Epithelial cell of umbilical artery (primary cell): ENCODE measurements at places on chromosomes 5 and 9. TPM values are rescaled to one million over a fixed set of nuclear protein-coding genes. Genes with fewer than 3 reads are reported as not detected.

PCDHB6 gene
- total RNA-seq: not detected in 2 replicates

ADGRD2 gene
- not detected in 2 replicates for total RNA-seq

PCDHB5 gene
- total RNA-seq: under 0.01 and 0.46 TPM in 2 replicates

DIPK1B gene
- 171 and 201 TPM in 2 replicates for total RNA-seq

CAMSAP1 gene
- 14.9 and 23.1 TPM in 2 replicates for total RNA-seq

TERT gene
- total RNA-seq: not detected in 2 replicates

PDZD2 gene
- 5.5 and 9.4 TPM in 2 replicates for total RNA-seq

CDC20B gene
- total RNA-seq: under 0.01 TPM in 1 of 2 replicates, not detected in the other

GHR gene
- 0.30 and 0.65 TPM in 2 replicates for total RNA-seq

GAS1 gene
- 0.65 and 0.76 TPM in 2 replicates for total RNA-seq

PSAT1 gene
- 31.2 and 114 TPM in 2 replicates for total RNA-seq

STKLD1 gene
- 0.32 and 0.61 TPM in 2 replicates for total RNA-seq

ACOT12 gene
- total RNA-seq: not detected in 2 replicates

STPG3 gene
- total RNA-seq: not detected in 2 replicates

SURF6 gene
- 13.0 and 17.6 TPM in 2 replicates for total RNA-seq

OSMR gene
- total RNA-seq: 21.4 and 29.9 TPM in 2 replicates

EXOSC2 gene
- total RNA-seq: 63.7 and 68.5 TPM in 2 replicates

CLK4 gene
- total RNA-seq: 10.7 and 18.7 TPM in 2 replicates

EQTN gene
- not detected in 2 replicates for total RNA-seq

TAF11L3 gene
- not detected in 2 replicates for total RNA-seq

HSPB3 gene
- not detected in 2 replicates for total RNA-seq

GDA gene
- not detected in 2 replicates for total RNA-seq

AK6 gene
- total RNA-seq: 31.6 and 33.1 TPM in 2 replicates

GARIN3 gene
- total RNA-seq: not detected in 2 replicates

MRPL50 gene
- 18.5 and 19.8 TPM in 2 replicates for total RNA-seq

CERCAM gene
- 14.6 and 21.8 TPM in 2 replicates for total RNA-seq

OR2Y1 gene
- total RNA-seq: not detected in 2 replicates

NPM1 gene
- total RNA-seq: 1,755 and 1,984 TPM in 2 replicates

PCSK1 gene
- total RNA-seq: 0.32 and 0.61 TPM in 2 replicates

FAM153A gene
- total RNA-seq: not detected in 2 replicates

ANKDD1B gene
- under 0.01 TPM in 1 of 2 replicates, not detected in the other for total RNA-seq

OBP2B gene
- not detected in 2 replicates for total RNA-seq

ADCY2 gene
- total RNA-seq: not detected in 2 replicates

FBN2 gene
- total RNA-seq: 272 and 277 TPM in 2 replicates

DBH gene
- not detected in 2 replicates for total RNA-seq

WDR38 gene
- not detected in 2 replicates for total RNA-seq

ROPN1L gene
- 0.30 and 0.32 TPM in 2 replicates for total RNA-seq

KIF3A gene
- total RNA-seq: 11.4 and 14.7 TPM in 2 replicates

PCDHAC2 gene
- under 0.01 and 0.30 TPM in 2 replicates for total RNA-seq

ADAMTSL1 gene
- total RNA-seq: 20.1 and 25.1 TPM in 2 replicates

FCN2 gene
- not detected in 2 replicates for total RNA-seq

ARHGEF37 gene
- total RNA-seq: 4.5 and 4.9 TPM in 2 replicates

SLC46A2 gene
- not detected in 2 replicates for total RNA-seq

PCDHGA8 gene
- 0.46 and 0.97 TPM in 2 replicates for total RNA-seq

DRD1 gene
- total RNA-seq: not detected in 2 replicates
